ENCODE measurements at places on chromosomes 6 and 20.

DNA sequence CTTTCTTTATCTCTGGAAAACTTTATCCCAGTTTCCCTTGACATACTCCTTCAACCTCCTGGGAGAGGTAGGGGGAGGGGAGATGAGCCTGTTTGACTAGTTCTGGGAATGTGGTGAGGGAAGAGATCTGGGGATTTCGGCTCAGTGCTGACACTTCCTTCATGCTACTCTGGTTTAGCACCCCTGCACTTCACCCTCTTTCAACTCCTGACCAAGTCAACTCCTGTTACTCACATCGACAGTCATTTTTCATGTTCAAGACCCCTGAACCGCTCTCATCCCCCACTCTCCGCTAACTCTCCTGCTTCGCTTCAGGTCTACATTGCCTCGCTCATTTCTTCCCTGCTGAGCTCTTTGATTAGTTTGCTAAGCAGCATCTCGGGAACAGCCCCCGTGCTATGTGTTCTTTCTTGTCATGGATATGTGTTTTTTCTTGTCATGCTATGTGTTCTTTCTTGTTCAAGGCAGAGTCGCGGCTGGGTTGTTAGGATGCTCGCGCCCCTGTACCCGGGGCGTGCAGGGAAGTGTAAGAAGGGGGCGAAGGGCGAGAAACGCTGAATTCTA lies 16.6 kb upstream of the TRIM27 start:
- DNase-seq, result peak; percentile 76

DNA sequence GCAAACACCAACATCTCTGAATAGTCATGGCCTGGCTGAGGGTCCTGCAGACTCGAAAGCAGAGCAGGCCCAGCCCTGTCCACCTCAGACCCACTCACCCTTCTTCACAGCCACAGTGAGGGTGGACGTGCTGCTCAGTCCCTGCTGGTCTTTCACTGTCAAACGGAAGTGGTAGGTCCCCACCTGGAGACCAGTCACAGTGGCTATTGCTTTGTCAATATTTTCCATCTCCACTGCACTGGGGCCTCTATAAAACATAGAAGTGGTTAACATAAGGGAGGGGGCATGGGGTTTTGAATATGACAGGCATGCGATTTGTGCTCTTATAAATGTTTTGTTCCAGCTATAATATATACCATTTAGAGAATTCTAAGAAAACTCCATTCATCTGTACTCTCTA lies 73.9 kb downstream of the ALDH5A1 start:
- no peak for DNase-seq

- DNase-seq, result no peak
These were observed 37.5 kb downstream of the FKBP5 start for GRCh38 chr6:35651244-35651643.

DNA sequence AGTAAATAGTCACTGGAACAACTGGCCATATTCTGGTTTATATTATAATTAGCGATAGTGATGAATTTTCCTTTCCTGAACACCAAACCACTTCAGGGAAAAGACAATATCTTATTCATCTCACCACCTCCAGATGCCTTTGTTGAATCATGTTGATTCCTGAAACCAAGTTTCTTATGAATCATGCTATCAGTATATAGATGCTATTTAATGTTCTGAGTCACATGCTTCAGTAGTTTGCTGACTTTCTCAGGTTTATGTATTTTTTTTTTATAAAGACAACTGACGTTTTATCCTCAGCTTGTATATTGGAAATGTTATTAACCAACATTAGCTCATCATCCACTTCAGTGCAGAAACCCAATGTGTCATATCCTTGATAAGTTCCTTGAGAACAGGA lies 710.2 kb upstream of the POU3F2 start:
- DNase-seq, result no peak

DNA sequence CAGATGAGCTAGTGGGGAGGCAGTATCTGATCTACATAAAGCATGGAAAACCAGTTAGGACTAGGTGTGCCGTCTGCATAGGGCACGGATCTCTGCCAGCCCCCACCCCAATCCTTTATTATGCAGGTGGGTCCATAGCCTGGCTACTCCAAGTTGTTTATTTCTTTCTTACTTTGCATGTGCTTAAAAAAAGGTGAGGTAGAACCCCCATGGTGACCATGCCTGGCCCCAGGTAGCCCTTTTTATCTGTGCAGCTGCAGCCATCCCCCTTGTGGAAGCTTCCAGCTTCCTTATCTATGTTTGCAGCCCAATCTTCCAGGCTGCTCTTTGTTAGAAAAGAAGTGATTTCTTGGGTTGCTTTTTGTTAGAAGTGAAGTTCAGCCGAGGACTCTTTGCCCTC lies 9.0 kb upstream of the TREM2 start:
- DNase-seq, result no peak

GRCh38 chr20:39291301-39291700 lies 329.2 kb downstream of the DHX35 start:
- DNase-seq, result no peak

GRCh38 chr6:96837081-96837971 lies at the start of gene GPR63:
GPR63 (minus strand) TSS chr6:96837477; CDS start chr6:96799731, 37,746 bp downstream.
- peak; percentile 86 for DNase-seq

GRCh38 chr6:144953552-144954240 lies 668.6 kb downstream of the UTRN start:
- DNase-seq, result no peak

DNA sequence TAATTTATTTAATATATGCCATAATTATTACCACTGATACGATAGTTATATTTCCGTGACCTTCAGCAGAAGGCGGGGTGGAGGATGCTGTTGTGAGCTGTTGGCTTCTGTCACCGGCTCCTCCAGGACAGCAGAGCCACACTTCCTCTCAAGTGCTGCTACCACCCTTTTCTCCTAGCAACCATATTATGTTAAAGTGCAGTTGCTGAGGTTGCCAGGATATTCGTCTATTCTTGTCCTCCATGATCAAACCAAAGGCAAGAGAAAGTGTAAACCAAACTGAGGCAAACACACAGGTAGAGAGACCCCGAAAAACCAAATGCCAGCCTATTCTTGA lies 27.8 kb downstream of the RGS17 start:
- no peak for DNase-seq

DNA sequence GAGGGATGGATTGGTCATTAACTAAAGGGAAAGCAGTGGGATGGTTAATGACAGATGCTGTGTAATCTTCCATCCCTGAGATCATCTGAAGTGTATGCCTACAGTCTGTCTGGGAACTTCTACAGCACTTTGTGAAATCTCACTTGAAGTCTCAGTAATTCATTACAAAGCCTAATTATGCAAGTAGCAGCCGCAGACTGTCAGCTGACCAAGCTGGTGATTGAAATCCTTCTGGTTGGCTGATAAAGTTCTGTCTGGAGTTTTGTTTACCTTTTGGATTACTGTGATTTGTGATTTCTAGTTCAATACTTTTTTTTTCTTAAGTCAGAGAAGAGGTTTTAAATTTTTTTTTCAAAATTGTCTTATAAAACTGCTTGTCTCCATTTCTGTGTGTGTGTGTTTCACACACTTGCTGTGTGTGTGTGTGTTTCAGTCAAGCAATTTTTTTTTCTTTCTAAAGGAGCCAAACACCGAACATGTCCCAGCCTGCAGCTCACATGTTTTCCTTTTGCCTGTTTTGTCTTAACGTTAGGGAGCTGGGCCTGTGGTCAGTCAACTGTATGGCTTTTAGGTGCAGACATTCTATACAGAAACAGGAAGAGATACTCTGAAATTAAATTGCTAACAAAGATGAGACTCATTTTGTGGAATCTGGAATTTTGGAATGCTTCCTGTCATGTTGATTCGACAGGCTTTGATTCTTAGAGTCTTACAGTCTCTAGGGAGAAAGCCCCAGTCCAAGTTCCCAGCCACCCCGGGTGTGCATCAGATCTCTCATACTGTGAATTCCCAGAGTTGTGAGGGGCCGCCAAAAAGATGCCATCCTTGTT lies 28.5 kb upstream of the ADGRF4 start:
- DNase-seq, result no peak

GRCh38 chr6:165805067-165805555 lies 142.1 kb upstream of the PDE10A start:
- no peak for DNase-seq

GRCh38 chr6:159121486-159121885 lies 47.7 kb upstream of the FNDC1 start:
- DNase-seq, result no peak

DNA sequence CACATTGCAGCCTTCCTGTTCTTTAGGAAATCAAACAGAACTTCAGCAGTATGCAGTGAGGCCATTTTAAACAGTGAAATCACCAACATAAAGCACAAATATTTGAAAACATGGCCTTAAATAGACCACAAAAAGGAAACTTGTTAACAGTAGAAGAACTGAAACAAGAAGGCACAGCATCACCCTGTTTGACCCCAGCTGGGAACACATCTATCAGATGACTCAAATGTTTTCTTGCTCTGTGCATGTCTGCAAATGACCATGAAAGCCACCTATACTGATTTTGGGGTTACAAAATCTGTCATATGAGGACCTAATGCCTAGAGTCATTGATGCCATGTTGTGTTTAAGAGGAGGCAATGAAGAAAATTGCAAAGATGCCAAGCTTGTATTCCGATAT lies 123.8 kb upstream of the ADGRF1 start:
- no peak for DNase-seq

DNA sequence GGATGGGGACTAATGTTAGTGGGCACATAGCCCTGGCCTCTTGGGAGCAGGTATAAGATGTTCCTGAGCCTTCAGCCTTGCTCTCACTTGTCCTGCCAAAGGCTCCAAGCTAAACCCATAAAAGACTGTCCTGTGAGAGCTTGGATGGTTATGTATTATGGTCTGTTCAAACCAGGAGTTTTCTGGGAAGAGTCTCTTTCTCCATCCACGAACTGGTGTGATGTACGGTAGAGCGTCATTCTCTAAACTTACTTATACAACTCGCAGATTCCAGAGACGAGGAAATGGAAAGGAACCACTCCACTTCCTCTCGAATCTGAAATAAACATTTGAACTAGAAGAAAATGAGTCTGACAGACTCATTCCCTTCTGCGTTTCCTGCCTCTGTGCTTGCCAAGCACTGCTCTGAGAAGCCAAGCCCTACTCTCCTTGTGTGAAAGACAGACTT lies 5.3 kb downstream of the SOBP start:
- DNase-seq, result no peak

DNA sequence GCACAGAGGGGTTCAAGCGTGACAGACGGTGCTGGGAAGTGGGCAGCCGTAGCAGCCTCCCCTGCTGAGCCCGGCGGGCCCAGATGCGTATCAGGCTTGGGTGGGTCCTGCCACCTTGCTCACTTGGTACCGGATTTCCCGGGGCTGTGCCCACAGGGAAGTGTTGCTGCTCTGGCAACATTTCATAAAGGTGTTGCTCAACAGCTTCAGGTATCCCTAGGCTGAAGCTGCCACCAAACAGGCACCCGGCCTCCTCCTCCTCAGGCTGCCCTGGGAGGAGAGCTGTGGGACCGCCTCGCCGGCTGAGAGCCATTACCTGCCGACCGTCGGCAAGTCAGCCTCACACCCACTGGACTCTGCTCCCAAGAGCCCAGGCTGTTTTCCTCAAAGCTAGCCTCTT lies 11.5 kb downstream of the PSMG4 start:
- no peak for DNase-seq

DNA sequence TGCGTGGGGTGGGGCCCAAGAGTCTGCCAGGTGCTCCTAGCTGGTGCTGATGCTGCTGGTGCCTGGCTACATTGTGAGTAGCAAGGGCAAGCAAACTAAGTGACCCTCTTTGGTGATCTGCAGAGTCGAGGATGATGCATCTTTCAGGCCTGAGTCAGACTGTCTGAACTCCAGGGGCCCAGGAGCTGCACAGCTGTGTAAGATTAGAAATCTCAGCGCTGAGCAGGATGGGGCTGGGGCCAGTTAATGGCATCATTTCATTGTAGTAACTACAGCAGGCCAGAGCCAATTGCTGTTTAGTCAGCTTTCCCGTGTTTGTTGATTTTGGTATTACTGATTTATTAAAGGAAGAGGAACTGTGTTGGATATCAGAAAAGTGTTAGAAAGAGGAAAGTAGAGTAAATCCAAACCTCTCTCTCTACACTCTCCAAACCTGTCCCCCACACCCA lies 365.2 kb downstream of the PAX1 start:
- no peak for DNase-seq

DNA sequence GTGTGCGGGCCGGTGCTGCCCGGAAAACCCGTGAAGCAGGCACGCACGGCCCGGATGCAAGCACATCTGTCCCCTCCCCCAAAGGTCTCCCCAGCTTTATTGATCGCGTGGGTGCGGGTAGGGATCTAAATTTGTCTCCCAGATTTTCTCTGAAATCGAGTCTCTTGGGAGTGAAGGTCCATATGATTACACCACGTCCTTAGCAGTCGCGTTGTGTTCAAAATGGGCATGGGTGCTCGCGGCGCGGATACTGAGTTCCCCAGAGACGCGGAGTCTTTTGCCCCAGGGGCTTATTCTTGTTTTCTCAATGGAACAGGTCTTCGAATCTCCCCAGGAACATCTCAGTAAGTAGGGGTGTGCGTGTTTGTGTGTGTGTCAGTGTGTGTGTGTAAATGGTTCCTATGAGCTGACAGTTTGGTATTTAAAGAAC lies 2.8 kb upstream of the ZNF292 start:
- DNase-seq, result no peak

DNA sequence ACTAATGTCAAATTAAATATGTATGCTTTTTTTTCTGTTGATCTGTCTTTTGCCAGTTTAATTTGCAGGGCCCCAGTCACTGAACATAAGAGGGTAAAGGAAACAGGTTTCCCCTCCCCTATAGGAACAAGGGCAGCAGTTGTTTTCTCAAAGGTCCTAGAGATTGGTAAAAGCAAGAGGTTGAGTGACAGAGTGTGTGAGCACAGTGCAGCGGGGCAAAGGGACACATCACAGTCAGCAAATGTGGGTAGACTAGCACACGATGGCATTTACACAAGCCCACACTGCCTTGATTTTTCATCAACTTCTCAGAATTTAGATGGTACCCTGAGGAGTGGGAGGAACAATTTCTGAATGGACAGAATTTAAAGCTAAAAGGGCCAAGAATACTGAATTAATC lies 138.7 kb upstream of the MYLIP start:
- DNase-seq, result no peak
